Stomach (tissue), 19 donors: ENCODE measurements at places on chromosomes 1 and 21. TPM values are rescaled to one million over a fixed set of nuclear protein-coding genes. Genes with fewer than 3 reads are reported as not detected.
A peak's percentile ranks its signal among the peaks of the same experiment; 100 is the strongest.

Gene MROH7
- total RNA-seq, result 3.0 TPM

Gene TLCD4
- 20.1 TPM for total RNA-seq

Gene CFAP141
- total RNA-seq, result not detected

GRCh38 chr1:94821636-94822305, 1.6 kb downstream of the SLC44A3 start:
- DNase-seq, result peak; percentile 38

DNA sequence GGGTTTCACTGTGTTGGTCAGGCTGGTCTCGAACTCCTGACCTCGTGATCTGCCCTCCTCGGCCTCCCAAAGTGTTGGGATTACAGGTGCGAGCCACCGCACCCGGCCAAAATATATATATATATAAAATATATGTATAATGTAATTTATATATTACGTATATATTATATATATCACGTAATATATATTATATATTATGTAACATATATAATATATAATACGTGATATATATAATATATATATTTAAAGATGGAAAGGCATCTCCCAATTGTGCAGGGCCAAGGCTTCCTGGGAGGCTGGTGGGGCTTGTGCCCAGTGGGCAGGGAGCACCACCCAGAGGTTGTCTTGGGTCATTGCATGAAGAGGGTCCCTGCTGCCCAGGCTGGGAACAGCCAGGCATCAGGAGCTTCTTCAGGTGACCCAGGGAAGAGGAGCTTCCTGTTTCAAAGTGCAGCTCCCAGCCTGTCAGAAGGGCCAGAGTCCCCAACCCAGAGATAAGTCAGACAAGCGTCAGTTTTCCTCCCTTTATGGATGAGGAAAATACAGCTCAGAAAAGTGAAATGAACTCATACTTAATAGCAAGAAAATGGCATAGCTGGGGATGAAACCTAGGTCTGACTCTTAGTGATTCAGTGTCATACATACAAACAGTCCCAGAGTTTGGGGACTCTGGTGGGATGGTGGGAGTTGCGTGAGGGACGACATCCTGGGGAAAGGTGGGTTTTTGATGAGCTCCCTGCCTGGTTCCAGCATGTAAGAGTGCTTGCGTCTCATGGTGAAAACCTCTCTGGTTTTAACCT, 12.0 kb downstream of the UBE2Q1 start:
- DNase-seq, result peak; percentile 79

Gene FAM177B
- total RNA-seq, result 21.9 TPM

DNA sequence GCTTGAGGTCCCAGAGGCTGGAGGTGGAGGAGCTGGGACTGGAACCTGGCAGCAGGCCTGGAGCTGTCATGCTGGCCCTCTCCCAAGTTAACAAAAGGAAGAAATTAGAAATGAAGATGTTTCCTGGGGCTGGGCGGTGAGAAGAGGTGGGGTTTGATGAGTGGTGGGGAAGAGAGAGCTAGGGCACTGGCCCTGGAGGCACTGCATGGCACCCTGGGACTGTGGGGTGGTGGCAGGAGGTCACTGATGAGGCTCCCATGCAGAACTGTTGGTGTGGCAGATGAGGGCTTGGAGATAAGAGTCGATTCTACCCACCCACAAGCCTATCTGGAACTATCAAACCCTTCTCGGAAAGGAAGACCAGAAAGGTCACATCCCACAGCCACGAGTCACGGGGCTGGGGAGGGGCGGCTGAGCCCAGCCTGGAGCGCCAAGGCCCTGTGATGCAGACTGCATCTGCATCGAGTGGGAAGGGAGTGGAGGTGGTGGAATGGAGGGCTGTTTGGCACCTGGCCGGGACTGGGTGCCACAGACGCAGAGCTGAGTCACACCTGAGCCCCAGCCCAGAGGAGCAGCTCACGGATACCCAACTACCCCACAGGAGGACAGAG, 29.4 kb downstream of the MRPL37 start:
- DNase-seq, result no peak

DNA sequence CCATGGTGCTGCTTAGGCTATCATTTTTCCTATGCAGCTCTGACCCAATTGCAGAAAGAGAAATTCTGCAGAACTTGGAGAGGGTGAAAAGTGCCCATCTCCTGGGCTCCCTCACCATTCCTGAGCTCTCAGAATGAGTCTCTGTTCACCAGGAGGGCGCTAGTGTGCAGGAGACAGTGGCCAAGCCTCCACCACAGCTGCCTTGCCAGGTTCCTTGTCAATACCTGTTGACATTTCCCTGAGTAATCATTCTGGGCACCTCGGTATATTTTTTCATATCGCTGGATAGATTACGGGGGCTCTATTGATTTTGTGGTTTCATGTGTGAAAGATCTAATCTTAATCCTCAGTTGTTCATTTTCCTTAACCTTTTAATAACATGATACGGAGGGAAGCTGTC, 13.0 kb upstream of the C8B start:
- no peak for DNase-seq

GRCh38 chr1:36359383-36359782, 26.3 kb downstream of the STK40 start:
- no peak for DNase-seq

DNA sequence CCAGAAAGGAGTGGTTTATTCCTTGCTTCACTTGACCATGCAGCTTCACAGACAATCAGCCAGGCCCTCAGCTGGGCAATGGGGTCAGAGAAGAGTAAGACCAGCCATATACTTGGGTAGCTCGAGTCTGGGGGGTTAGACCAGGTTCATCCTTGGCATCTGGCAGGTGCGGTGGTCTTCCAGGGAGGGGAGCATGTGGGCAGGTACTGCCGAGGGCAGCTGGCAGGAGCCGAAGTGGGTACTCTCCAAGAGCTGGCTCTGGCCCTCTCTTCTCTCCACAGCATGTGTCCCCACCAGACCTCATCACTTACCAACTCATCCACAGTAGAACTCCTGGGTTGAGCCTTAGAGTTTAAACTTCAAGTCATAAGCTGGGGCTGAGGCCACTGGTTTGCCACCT, 156.8 kb downstream of the FOXD2 start:
- DNase-seq, result no peak

GRCh38 chr1:16072095-16072494, 1.4 kb downstream of the FAM131C start:
- no peak for DNase-seq

Gene EDN2
- total RNA-seq, result not detected

Gene ATP8B2
- total RNA-seq, result 56.1 TPM

GRCh38 chr21:42455196-42455595, 40.8 kb downstream of the RSPH1 start:
- no peak for DNase-seq

DNA sequence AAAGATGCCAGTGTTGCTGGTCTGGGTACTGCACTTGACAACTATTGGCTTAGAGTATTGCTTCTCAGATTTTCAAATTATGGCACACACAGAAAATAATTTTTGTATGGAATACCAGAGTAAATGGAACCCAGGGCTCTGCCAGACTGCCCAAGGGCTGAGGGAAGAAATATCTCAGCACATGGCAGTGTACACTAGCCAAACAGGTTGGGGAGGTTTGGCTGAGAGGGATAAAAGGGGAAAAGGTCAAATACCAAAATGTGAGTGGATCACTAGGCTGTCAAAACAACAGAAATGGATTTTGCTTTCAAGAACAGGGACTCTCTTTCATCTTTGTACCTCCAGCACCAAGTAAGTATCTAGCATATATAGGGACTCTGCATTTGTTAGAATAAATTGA, 3.0 kb upstream of the RGS8 start:
- peak; percentile 28 for DNase-seq

GRCh38 chr1:212981025-212981495, 30.7 kb downstream of the VASH2 start:
- DNase-seq, result peak; percentile 37

- DNase-seq, result no peak
Observed at GRCh38 chr1:239779962-239780361, 311.7 kb upstream of the FMN2 start.

Gene S100A9
- total RNA-seq, result 168 TPM

GRCh38 chr1:235295902-235296350, 32.1 kb downstream of the ARID4B start:
- peak; percentile 80 for DNase-seq

- no peak for DNase-seq
Observed at GRCh38 chr1:180672505-180672904, 40.7 kb downstream of the XPR1 start.

DNA sequence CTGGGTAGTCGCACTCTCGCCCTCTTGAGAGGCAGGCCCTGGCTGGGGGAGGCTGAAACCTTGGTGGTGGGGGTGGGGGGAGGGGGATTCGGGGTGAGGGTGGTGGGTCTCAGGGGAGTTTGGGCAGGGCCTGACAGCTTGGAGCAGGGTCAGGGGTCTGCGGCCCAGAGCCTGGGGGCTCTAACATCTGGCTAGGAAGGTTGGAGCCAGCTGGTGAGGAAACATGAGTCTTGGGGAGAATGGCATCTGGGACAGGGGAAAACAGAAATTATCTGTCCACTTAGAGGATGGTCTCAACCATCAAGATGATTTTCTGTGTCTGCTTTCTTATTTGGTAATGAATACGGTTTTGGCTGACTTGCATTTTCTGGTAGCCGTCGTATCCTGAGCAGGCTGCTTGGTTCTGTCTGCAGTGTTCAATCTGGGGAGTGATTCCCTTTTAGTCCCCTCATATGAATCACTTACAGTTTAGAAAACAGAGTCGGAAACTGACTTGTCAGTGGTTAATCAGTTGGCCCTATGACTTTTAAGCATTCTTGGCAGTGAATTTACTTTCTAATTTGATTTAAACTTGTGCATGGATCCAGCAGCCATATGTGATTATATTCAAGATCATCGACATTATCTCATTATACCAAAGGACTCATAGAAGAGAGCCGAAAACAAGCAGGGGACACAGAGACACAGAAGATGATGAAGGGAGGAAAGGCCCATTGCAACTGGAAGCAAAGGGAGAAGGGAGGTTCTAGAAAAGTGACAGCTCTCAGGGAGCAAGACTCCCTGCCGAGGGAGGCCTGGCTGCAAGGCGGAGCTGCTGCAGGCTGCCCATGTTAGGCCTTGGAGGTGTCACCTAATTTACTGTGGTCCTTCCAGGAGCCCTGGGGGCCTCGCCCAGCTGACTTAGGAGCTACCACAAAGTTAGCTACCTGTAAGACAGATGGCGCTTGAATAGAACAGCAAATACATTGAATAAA, 237.6 kb downstream of the SDCCAG8 start:
- no peak for DNase-seq

DNA sequence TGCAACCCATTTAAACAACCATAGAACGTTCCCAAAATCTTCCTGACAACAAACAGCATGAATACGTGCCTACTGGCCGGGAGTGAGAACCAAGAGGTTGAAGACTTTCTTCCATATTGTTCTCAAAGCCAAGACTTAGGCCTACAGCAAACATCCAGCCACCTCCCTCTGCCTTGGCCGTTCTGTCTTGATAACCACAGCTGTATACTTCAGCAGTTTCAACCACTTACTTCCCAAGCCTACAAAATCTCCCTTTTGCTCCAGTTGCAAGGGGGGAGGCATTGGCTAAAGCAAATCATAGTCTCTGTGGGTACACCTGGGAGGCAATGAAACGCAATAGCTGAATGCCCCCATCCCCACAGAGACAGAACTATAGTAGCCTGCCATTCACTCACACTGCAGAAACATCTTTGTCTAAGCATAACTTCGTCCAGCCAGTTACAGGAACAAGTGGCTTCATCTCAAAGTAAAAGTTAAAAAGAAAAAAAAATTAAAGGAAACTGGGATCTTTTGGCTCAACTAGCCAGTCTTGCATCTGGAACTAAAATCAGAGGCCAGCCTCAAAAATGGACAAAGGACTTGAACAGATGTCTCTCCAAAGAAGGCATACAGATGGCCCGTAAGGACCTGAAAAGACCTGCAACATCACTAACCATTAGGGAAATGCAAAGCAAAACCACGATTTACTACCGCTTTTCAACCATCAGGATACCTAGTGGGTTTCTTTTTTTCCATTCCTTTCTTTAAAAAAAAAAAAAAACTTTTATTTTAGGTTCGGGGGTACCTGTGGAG, 186.0 kb downstream of the PSMG1 start:
- no peak for DNase-seq

- no peak for DNase-seq
Observed at GRCh38 chr21:45455674-45456583, 51.0 kb downstream of the COL18A1 start.

Gene LDLRAD1
- not detected for total RNA-seq

DNA sequence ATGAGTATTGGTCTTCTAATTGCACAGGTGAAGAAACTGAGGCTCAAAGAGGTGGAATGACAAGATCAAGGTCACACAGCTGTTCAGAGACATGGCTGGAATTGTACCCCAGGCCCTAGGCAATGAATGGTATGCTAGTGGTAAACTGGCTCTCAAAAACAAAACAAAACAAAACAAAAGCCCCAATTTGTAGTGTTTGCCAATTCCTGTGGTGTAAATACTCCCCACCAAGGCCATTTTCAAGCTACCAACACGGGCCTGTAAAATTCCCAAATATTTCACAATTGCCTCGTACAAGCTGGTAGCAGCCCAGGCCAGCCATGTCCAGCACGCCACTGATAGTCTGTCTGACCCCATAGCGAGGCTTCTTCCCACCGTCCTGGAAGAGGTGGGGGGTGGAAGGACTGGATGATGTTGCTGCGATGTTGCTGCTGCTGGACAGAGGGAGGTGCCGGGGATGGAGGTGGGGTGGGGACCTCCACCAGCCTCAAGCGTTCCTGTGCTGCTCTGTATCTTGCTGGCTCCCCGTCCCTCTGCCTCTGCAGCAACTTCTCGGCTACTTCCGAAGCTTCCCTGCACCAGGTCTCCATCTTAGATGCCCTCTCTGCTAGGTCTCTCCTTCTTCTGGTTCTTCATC, 62.2 kb upstream of the RUNX3 start:
- DNase-seq, result no peak

- DNase-seq, result no peak
Observed at GRCh38 chr1:19495000-19495656, 9.8 kb upstream of the CAPZB start.

Gene AMY1B
- total RNA-seq, result 0.45 TPM

DNA sequence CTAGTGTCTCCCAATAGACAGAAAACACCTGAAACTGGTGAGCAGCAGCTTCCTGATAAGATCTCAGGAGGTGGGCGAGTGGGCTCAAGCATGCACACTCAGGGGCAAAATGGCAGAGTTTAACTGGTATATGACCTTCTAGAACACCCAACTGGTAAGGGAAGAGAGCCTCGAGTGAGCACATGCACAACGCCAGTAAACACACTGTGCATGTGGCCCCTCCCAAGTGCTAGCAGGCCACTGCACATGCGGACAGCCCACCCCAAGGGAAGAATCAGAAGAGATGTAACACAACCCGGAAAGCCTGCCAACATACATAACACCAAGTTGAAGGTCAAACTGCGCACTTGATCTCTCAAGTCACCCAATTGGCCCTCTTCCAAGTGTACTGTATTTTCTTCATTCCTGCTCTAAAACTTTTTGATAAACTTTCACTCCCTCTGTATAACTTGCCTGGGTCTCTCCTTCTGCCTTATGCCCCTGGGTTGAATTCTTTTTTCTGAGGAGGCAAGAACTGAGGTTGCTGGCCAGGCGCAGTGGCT, 138.2 kb downstream of the GLUL start:
- peak; percentile 50 for DNase-seq

Gene TCHHL1
- not detected for total RNA-seq

DNA sequence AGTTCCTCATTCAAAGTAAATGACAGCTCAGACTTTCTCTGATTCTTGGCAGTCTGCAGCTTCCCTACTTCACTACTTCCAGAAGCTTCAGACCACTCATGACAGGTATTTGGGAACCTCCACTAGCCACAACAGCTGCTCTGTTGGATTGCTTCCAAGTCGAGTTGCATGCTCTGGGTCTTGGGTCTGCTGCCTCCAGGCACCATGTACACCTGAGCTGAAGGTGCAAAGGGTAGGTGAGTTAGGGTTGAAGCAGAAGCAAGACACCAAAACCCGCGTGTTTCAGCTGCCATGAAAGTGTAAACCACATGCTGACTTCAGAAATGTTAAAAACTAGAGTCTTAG, 62.7 kb downstream of the ZNF684 start:
- DNase-seq, result no peak
